T-helper 17 cell (primary cell): ENCODE measurements at places on chromosomes 13 and 19.

GRCh38 chr13:114157869-114158495, 21.1 kb upstream of the CFAP97D2 start:
- no peak for DNase-seq

DNA sequence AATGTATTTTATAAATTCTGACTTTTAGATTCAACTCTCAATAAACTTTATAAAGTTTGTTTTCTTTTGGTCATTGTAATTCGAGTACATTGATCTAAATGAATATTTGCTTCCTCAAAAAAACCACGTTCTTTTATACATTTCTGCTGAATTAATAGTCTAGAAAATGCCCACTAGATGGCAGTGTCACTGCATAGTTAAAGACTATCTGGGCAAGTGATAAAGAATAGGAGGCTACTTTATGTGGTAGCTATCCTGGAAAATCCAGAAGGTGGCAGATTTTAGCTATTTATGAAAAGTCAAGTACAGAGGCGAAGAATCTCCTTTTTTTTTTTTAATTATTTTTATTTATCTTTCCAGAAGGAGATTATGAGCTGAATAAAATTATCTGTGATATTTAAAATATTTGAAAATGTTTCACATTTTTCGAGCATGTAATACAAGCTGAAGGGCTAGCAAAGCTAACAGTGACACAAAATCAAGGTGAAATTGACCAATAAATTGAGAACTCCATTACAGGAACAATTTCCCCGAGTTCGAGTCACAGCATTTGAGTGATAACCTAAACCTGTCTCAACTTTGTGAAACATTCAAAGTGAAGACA, 221.8 kb downstream of the OLFM4 start:
- no peak for DNase-seq

- no peak for DNase-seq
Measured at GRCh38 chr13:96652506-96652905, 341.8 kb downstream of the OXGR1 start.

DNA sequence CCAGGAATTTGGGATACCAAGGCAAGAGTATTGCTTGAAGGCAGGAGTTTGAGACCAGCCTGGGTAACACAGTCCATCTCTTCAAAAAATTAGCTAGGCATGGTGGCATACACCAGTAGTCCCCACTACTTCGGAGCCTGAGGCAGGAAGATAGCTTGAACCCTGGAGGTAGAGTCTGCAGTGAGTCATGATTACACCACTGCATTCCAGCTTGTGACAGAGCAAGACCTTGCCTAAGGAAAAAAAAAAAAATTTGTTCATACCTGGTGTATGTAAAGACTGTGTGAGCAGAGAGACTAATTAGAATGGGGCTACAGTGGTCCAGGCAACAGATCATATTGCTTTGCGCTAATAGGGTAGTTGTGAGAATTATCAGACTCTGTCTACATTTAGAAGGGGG, 778.3 kb upstream of the PCDH20 start:
- no peak for DNase-seq

DNA sequence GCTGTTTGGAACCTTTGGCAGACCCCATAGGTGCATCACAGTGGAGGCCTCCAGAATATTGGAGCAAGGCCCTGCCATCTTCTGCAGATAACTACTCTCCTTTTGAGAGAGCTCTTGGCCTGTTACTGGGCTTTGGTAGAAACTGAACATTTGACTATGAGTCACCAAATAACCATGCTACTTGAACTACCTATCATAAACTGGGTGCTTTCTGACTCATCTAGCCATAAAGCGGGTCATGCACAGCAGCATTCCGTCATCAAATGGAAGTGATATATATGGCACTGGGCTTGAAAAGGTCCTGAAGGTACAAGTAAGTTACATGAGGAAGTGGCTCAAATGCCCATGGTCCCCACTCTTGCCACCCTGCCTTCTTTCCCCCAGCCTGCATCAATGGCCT, 782.5 kb upstream of the SLITRK6 start:
- DNase-seq = no peak

DNA sequence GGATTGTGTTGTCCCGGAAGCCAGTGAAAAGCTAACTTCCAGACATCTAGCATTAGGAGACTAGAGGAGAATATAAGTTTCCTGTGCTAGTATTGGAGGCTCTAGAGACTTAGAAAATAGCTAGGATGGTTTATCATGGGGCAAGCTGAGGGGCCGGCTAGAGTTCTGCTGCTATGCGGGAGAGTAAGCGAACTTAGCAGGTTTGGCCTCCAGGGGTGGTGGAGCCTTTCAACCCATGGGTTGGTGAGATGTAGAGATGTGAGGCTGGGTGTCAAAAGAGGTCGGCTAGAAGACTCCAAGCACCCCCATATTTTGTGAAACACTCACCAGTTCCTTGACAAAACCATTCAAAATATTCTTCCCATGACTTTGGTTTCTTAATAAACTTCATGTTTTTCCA, 4.4 kb downstream of the SULT2A1 start:
- no peak for DNase-seq

GRCh38 chr13:64672751-64673150, 2557.4 kb downstream of the PCDH9 start:
- DNase-seq = no peak

- DNase-seq = no peak
Measured at GRCh38 chr13:68190818-68191217, 960.7 kb upstream of the PCDH9 start.

DNA sequence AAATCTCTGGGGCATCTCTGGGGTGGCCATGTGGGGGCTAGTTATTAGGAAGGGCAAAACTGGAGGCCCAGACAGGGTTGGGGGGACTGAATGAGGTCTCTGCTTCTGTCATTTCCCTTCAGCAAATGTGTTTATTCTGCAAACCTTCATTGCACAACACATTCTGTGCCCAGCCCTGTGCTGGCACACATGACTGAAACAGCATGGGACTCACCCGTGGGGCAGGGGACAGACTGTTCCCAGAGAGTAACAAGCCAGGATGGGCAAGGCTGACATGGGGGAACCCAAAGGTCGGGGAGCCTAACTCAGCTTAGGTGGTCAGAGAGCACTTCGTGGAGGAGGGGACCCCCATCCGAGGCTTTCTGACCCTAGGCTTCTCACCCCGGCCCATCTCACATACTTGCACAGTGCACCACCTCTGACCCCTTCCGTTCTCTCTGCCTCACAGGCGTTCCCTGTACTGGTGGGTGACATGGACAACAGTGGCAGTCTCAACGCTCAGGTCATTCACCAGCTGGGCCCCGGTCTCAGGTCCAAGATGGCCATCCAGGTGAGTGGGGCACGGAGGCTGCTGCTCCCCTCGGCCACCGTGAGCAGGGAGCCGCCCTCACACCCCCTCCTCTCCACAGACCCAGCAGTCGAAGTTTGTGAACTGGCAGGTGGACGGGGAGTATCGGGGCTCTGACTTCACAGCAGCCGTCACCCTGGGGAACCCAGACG, 2.4 kb downstream of the TOMM40 start:
- no peak for DNase-seq

DNA sequence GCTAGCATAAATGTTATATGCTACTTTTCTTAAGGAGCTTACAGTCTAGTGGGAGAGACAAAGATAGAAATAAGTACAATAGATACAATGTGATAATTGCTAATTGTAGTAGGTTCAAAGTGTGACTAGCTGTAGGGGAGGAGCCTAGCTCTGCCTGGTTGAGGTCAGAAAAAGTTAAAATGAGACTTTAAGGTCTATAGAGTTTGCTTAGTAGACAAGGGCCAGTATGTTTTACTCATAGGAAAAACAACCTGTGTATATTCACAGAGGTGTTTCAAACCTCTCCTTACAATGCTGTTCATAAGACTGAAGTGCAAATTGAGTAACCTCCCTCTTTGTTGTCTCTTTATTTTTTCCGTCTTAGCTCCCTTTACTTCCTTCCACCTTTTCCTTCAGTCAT, 56.1 kb downstream of the PDS5B start:
- DNase-seq = no peak

- DNase-seq = no peak
Measured at GRCh38 chr13:107743526-107743925, 471.8 kb downstream of the LIG4 start.

GRCh38 chr13:97214921-97215320, 7.2 kb upstream of the MBNL2 start:
- no peak for DNase-seq

DNA sequence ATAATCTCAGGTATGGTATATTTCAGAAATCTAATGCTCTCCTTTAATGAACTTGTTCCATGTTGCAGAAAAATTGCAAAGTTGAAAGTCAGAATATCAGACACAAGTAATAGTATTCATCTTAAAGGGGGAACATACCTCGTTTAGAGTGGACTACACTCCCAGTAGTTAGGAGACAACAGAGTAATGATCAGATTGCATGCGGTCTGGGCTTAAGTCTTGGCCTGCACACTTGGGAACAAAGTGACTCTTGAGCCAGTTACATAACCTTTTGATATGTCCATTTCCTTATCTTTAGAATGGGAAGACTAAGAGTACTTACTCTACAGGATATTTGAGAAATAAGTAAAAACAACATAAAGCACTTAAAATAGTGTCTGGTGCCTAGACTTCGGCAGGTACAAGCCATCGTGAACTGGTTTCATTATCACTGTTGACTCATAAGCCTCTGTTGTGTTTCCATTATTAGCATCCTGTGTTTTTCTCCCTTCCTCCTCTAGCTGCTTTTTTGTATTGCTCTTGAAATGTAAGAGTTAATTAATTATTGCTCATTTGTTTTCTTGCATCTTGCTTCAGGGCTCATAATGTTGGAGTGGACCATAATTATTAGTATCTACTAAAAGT, 53.0 kb downstream of the DPY19L3 start:
- DNase-seq = no peak

DNA sequence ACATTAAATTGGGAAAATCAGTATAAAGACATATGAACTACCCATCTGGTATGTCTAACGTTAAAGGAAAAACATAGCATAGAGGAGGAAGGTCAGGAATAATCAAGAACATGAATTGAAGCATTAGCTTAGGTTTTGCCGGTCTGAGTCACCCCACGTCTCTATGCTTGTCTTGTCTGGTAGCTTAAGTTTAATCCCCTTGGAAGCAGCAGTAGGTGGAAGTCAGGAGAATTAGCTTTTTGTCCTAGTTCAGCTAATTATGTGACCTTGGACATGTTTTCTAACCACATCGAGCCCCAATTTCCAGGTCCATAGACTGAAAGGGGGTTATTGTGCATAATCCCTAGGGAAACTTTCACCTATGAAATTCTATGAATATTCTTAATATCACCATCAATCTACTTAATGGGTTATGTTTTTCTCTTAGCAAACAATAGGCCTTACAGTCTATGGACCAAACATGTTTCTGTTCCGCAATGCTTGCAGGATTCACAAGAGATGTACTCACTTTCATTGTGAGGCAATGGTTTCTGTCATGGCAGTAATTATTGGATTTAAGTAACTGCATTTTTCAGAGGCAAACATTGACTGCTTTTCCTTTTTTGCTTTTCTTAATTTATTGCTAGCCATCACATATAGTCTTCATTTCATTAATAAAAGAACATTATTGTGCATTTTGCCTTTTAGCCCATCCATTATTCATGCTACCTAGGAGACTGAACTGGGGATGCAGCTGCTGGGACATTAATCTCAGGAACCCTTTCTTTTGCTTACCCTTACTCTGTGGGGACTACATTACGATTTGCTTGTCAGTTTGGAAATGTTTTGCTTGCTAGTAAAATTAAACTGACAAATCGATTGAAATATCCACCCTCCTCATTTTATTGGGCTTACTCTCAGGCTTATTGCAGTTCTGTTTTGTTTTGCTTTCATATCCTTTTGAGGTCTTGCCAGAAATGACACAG, 304.8 kb upstream of the MAB21L1 start:
- no peak for DNase-seq

DNA sequence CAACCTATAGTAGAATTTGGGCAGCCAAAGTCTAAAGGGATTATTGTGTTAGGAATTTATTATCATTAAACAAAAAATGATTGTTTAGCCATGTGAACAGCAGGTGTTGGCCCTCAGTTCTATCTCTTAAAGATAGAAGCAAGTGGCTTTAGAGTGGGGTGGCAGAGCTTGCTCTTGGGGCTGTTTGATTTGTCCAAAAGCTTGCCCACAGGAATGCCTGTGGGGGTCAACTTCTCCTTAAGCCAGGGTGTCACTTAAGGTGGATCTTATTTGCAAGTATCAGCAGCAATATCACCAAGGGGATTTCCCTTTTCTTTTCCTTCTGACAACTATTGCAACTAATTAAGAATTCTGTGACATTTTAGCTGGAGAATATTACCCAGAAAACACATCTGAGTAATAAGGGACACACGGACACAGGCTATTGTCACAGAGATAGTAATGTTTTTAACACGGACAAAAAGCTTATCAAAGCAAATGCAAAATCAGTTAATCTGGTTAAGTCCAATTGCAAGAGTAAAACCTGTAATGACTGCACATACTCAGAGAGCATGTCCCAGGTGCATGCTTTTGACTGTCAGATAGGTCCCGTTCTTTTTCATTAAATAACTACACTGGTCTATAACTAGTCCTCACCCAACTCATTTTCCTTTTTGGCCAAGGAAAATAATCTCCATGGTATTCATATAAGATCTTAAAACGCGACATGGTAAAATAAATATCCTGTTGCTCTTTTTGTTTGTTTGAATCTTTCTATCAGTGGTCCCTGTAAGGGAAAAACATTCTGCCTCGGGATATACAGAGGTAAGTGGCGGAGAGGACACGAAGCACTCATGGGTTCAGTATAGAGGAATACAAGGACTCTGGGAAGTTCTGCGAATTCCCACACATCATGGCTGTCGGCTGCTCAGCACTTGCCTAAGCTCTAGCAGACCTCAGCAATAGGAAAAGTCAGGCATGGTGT, 172.1 kb upstream of the RFC3 start:
- no peak for DNase-seq

GRCh38 chr13:107553838-107554237, 661.5 kb downstream of the LIG4 start:
- no peak for DNase-seq

GRCh38 chr19:10143681-10144080, 24.0 kb upstream of the EIF3G start:
- DNase-seq = no peak

GRCh38 chr13:24894972-24895300, 131.0 kb downstream of the RNF17 start:
- DNase-seq = no peak

DNA sequence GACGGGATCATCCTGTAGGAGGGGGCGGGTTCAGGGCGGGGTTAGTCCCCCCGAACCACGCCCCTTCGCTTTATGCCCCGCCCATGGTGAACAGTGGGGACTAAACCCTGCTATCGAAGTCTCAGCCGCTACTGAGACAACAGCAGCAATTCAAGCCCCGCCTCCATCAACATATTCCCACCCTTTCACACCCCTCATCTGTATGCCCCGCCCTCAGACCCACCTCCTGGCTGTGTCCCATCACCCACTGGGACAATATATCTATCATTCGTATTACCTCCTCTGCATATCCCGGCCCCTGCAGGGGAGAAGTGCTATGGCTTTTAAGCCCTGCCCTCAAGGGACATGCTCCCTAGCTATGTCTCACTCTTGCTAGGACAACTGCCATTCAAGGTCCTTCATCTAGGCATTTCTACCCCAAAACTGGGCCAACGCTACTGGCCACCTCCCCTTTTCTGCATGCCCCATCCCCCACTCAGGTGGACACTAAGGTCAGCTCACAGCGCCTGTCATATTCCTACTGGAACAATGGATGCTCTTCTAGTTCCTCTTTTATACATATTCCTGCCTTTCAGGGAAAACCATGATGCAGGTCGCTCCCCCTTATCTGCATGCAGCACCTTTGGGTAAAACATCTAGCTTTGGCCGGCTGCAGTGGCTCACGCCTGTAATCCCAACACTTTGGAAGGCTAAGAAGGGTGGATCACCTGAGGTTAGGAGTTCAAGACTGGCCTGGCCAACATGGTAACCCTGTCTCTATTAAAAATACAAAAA, 11.9 kb downstream of the LRFN1 start:
- no peak for DNase-seq
